H9 (cell line): ENCODE measurements at places on chromosomes 6 and 20. TPM values are rescaled to one million over a fixed set of nuclear protein-coding genes. Genes with fewer than 3 reads are reported as not detected.

The PPARD gene
- total RNA-seq = 11.7 and 13.9 TPM in 2 replicates

The ULBP1 gene
- 1.6 and 2.1 TPM in 2 replicates for total RNA-seq

The WFDC10B gene
- total RNA-seq = not detected in 2 replicates

The MLIP gene
- total RNA-seq = not detected in 2 replicates

The SPEF1 gene
- 0.22 and 0.24 TPM in 2 replicates for total RNA-seq

The SLC17A1 gene
- total RNA-seq = not detected in 2 replicates

The DYNLT2 gene
- 1.3 and 1.8 TPM in 2 replicates for total RNA-seq

DNA sequence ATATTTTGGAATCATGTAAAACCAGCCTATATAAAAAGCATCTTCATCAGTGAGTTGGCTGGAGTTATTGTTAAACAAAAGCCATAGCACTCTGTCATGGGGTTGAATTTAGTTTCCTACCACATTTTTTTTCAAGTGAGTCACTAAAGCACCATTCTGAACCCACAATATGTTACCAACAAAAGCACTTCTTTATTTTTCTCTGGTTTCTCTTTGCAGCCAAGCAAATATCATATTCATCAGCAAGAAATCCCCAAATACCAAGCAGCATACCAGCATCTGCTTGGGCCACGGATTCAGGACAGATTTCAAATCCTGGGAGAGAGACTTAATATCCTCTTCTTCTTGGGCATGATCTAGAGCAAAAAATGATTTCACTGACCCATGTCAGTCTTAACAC, 441.4 kb downstream of the BCKDHB start:
- no peak overlapping the region for H3K4me3 ChIP-seq
- DNase-seq = no peak
- no peak overlapping the region for H3K27ac ChIP-seq
- H3K4me1 ChIP-seq = 0 out of 2 replicates have a peak, but pooled peaks cover 2% of the 10 kb centered on the region
- no peaks in the 10 kb centered on the region for H3K27me3 ChIP-seq

- no peaks in the 10 kb centered on the region for H3K4me1 ChIP-seq
- no peaks in the 10 kb centered on the region for H3K36me3 ChIP-seq
- no peak for DNase-seq
- no peaks in the 10 kb centered on the region for H3K27me3 ChIP-seq
- H3K4me3 ChIP-seq = no peak overlapping the region
Measured at GRCh38 chr6:25041485-25042035, 105.8 kb upstream of the RIPOR2 start.

DNA sequence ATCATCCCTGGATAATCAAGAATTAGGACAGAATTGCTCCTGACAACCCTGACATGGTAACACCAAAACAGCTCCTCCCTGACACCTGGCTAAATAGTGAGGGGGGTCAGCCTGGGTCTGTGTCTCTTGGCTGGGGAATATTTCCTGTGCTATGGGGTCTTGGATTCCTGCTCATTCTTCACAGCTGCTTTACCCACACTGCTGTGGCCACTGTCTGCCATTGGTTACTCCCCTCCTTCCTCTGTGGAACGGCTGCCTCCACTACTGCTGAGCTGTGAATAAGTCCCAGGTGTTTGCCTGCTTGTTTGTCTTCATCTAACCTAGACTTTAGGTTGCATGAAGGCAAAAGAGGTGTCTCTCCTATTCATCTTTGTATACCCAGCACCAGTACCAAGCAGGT, 33.9 kb upstream of the TXLNB start:
- no peak overlapping the region for H3K4me3 ChIP-seq
- DNase-seq = no peak
- H3K27ac ChIP-seq = no peak overlapping the region
- H3K4me1 ChIP-seq = peaks cover 3% of the 10 kb centered on the region; the same call in 1 of the 2 replicates
- H3K36me3 ChIP-seq = peaks cover 2% of the 10 kb centered on the region

DNA sequence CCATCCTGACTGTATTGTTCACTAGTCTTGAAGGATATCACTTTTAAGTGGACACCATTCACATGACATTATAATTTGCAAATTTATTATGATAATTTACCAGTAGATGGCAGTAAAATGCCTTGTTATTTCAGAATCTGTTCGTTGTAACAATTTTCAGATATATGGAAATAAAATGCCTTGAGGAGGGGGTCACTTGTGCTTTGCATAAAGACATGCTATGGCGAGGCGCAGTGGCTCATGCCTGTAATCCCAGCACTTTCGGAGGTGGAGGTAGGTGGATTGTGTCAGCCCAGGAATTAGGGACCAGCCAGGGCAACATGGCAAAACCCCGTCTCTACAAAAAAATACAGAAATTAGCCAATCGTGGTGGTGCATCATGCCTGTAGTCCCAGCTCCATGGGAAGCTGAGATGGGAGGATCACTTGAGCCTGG, 9.0 kb upstream of the NCOA6 start:
- DNase-seq = no peak
- H3K27me3 ChIP-seq = no peaks in the 10 kb centered on the region
- H3K4me1 ChIP-seq = no peaks in the 10 kb centered on the region
- no peak overlapping the region for H3K27ac ChIP-seq
- H3K4me3 ChIP-seq = no peak overlapping the region

DNA sequence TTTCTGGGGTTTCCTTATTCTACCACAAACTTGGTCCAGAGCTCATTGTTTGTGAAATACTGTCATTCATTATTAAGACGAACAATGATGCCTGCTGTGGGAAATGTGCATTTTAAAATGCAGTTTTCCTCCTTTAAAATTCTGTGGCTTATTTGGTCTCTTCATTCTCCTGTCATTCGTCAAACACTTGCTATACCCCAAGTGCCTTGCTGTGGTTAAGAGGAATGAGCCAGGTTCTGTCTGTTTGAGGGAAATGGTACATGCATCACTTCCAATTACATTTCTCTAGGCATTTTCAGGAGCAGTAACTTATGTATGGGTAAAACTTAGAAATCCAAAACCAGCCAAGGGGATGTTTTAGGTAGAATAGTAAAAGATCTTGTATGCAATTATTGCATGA, 1087.7 kb downstream of the KIF16B start:
- H3K27me3 ChIP-seq = no peaks in the 10 kb centered on the region
- H3K4me3 ChIP-seq = no peak overlapping the region
- H3K36me3 ChIP-seq = no peaks in the 10 kb centered on the region
- no peak overlapping the region for H3K27ac ChIP-seq
- no peak for DNase-seq

DNA sequence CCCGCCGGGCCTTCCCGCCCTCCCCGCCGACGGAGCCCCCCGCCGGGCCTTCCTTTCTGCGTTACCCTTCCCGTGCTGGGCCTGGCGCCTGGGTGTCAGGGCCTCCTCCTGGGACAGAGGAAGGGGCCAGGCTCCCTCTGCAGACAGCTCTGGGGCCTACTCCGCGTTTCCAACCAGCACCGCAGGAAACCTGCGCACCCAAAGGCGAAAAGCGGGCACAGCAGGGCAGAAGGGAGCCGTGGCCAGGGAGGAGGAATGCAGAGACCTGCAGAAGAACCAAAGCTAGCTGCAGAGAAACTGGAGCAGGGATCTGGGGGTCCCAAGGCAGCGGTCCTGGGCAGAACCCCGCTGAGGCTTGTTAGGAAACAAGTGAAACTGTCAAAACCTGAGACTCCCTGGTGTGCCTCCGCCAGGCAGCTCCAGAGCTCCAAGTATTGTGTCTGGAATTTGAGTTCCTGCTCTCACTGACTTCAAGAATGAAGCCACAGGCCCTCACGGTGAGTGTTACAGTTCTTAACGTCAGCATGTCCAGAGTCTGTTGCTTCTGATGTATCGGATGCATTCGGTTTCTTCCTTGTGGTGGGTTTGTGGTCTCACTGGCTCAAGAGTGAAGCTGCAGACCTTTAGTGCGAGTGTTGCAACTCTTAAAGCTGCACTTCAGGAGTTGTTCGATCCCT, 33.3 kb downstream of the IRF4 start:
- H3K4me1 ChIP-seq = no peaks in the 10 kb centered on the region
- no peak overlapping the region for H3K4me3 ChIP-seq
- no peak for DNase-seq
- no peaks in the 10 kb centered on the region for H3K36me3 ChIP-seq
- no peaks in the 10 kb centered on the region for H3K27me3 ChIP-seq

DNA sequence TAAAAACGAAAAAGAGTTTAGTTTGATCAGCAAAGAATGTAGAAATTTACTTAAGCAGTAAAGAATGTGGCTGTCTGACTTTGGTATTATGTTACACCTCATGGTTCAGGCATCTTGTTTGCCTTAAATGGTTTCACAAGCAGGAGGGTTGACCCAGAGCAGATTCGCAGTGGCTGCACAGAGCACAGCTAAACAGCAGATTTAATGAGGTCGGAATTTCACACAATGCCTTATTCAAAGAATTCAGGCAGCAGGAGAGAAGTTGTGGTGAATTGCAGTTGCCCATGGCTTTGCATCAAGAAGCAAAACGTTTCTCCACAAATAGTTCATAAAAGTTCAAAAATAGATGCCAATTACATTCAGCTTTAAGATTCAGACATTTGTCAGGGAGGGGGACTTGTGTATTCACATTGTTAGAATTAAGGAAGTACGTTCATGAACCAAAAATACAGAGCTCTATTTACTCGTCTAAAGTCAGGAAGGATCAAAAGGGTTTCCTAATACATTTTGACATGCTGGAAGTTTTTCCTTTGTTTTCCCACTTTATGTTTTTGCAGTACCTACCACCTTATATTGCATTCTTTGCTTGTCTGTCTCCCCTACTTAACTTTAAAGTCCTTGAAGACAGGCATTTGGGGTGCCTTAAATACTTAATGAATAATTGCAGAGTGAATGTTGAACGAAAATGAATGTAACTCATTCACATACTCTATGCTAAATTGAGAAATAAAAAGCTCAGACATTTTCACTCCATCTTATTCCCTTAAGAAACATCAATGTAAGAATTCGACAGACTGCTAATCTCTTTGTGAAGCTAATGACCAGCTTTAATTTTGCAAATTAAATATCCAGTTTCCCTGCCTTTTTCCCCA, 1163.6 kb upstream of the CITED2 start:
- no peaks in the 10 kb centered on the region; the same call in 1 of the 2 replicates for H3K4me1 ChIP-seq
- H3K27me3 ChIP-seq = no peaks in the 10 kb centered on the region
- peaks cover 26% of the 10 kb centered on the region for H3K36me3 ChIP-seq
- no peak overlapping the region for H3K4me3 ChIP-seq
- no peak overlapping the region for H3K27ac ChIP-seq

- no peaks in the 10 kb centered on the region for H3K27me3 ChIP-seq
- H3K36me3 ChIP-seq = no peaks in the 10 kb centered on the region
- no peaks in the 10 kb centered on the region for H3K4me1 ChIP-seq
- no peak overlapping the region for H3K4me3 ChIP-seq
Measured at GRCh38 chr6:93675856-93676417, 256.6 kb upstream of the EPHA7 start.
